Stimulated activated CD8-positive, alpha-beta memory T cell treated with anti-CD3 and anti-CD28 coated beads, Interleukin-4, amount 100 ng/mL, for 48 hours (primary cell): ENCODE measurements at places on chromosomes 2 and 18.

DNA sequence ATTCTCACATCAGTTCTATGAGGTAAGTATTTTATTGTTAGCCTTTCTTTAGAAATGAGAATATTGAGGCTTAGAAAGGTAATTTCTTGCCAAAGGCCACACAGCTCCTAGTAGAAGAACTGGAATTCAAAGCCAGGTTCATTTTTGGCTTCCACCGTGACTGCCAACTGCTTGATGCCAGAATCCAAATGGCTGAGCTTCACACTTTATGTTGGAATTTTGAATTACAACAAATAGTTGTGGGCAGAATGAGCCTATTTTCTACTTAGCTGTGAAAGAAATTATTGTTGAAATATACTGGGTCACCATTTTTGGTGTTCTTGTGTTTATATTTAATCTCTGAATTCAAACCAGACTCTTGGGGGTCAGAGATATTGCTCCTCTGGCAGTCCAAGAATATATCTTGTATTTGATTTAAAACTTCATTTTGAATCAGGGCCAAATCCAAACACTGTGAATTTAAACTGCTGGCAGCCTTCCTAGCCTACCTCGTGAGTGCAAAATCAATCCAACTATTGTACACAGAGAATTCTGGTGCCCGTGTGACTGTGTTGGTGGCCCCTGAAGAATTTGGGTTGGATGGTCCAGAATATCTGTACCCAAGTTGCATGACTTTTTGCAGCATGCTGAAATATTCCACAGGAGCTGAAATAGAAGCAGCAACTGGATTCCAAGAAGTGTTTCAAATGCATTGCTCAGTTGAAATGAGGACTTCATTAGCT lies 35.6 kb upstream of the LPIN1 start:
- DNase-seq, result no peak

DNA sequence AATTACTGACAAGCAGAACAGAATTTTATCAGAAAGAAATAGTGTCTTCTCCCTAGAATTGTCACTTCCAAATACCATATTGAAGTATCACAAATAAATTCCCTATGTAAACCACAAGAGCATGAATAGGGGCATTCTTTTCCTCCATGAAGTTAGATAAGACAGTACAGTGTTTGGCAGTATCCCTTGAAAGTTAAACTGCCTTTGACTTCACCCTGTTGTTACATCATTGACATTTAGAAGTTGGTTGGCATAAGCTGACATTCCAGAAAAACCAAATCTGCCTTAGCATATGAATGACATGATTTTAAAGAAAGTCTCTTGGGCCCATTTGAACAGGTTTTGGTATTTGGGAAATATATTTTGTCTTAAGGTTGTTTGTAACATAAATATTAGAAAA lies 50.2 kb upstream of the OSR1 start:
- DNase-seq, result no peak

DNA sequence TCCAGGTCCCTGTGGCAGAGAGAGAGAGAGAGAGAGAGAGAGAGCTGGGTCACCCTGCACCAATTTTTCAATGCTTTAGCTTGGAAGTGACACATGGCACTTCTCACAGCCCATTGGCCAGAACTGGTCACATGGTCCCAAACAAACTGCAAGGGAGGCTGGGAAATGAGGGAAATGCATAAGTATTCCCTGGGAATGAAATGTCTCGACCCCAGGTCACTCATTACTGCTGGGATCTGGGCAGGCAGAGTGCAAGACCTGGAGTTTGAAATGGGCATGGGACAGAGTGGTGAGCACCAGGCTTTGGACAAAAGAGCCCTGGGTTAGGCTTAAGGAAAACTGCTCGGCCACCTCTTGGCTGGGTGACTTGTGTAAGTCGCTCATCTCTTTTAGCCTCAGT lies 37.0 kb downstream of the SMAD7 start:
- DNase-seq, result no peak

DNA sequence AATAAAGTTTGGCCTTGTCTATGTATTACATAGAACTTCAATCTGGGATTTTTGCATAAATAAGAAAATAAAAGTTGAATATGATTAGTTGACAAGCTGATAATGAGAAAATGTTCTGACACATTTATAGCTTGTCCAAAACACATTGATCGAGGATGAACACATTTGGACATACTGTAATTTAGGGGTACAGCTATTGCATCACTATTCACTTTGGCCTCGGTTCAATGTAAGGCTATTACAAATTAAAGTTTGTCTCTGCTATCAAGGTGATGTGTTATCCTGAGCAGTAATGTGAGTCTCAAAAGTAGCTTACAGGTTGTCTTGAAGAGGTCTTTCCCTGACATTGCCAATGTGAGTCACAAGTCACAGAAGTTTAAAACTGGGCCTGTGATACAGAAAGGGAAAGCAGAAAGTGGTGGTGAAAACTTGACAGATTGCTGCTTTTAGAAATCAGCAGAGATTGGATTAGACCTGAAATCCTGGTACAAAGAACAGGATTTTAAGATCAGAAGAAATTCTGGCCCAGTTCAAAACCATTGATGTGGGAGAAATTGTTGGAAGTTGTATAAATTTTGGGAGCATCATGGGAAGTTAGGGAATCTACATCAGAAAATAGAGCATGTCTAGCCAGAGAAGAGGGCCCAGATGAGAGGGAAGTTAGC lies 674.1 kb downstream of the NYAP2 start:
- DNase-seq, result no peak

DNA sequence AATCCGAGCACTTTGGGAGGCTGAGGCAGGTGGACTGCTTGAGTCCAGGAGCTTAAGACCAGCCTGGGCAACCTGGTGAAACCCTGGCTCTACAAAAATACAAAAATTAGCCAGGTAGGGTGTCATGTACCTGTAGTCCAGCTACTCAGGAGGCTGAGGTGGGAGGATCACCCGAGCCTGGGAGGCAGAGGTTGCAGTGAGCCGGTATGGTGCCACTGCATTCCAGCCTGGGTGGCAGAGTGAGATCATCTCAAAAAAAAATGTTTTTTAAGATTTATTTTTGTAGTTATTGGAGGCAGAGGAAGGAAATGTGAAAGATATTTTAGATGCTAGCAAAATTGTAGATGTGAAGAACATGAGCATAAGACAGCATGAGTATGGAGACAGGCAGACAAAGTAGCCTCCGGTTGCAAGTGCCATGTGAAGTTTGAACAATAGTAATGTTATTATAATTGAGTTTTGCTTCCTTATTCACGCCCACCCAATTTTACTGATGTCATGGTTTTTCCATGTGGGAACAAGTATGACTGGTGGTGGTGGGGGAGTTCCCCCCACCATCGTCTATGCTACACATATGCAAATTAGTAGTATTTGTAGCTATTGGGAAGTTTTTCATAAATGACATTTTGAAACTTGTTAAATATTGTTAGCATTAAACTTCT lies 18.0 kb downstream of the REL start:
- DNase-seq, result peak; percentile 62

DNA sequence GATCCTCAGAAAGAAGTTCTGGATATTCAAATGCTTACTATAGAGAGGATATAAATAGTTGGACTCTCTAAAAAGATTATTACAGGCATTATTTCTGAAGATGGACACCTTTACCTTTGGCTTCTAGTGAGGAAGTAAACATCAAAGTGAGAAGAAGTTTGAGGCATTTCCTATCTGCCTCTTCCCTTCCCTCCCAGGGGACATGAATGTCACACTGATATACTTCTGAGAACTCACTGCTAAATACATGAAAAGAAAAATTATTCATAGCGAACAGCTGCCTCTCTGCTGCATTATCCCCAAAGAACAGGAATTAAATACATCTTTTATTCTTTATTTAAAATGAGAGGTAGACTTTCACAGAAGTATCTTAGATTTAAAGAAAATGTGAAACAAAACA lies 63.6 kb upstream of the PGAP1 start:
- DNase-seq, result no peak
